ENCODE measurements at places on chromosomes 6 and 20.
A peak's percentile ranks its signal among the peaks of the same experiment; 100 is the strongest.

- DNase-seq, result peak; percentile 81
These were observed 131.6 kb downstream of the OGFRL1 start for GRCh38 chr6:71420095-71420692.

DNA sequence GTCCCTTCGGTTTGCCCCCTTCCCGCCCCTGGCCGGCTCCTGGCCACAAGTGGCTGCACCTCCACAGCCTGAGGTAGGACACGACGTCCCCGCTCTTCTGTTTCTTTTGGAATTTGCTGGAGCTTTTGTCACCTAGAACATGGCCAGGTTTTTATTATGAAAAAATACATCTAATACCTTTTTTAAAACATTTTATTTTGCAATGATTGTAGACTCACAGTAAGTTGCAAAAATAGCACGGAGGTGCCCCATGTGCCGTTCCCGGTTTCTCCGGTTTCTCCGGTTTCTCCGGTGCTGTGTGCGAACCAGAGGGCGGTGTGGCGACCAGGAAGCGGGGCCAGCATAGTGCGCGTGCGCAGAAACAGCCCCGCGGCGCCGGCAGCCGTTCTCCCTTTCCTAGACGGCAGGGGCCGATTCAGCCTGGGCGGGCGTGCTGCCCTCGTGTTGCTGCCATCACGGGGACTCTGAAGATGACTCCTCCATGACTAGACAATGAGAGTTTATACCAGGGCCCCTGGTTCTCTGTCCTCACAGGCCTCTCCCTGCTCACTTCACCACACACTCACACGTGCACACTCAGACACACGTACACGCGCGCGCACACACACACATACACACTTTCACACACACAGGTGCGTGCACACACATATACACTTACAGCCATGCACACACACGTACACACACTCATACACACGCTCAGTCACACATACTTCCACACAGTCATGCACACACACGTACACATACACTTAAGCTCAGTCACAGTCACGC lies 102.1 kb downstream of the TMEM242 start:
- DNase-seq, result peak; percentile 90

DNA sequence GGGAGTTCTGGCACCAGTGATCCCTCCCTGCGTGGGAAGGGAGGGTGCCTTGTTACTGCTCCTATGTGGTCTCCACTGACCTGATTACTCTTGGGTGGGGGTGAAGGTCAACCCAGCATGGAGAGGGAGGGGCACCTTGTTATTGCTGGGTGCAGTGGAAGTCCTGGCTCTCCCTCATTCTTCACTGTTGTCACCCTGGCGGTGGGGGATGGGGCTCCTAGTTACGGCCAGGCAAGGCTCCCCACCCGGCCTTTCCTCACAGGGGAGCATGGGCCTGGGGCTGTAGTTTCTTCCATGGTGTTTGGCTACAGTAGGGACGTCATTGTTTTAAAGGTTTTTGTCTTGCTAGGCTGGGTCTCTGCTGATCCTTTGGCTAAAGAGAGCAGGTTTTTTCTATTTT lies 40.8 kb downstream of the PACSIN1 start:
- no peak for DNase-seq

GRCh38 chr6:49540614-49541013 lies 9.9 kb upstream of the C6orf141 start:
- DNase-seq, result no peak

DNA sequence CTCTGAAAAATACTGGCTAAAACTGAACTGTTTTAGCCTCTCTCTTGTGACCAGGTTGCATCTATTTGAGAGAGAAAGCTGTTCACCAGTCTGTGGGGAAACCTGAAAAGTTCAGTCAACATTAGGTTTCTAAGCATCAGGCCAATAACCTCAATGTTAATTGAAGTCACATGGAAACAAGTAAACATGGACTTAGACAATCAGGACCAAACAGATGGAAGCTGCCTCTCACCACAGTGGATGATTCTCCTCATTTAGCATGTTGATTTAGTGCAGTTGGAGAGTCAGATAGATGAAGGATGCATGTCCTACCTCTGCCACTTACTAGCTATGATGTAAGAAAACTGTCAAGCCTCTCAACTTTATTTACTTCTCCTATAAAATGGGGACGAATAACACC lies 18.2 kb downstream of the SCGN start:
- DNase-seq, result no peak

- no peak for DNase-seq
These were observed 48.4 kb downstream of the ZFAND3 start for GRCh38 chr6:37867756-37868446.

GRCh38 chr6:54737247-54737646 lies 109.3 kb upstream of the FAM83B start:
- no peak for DNase-seq

DNA sequence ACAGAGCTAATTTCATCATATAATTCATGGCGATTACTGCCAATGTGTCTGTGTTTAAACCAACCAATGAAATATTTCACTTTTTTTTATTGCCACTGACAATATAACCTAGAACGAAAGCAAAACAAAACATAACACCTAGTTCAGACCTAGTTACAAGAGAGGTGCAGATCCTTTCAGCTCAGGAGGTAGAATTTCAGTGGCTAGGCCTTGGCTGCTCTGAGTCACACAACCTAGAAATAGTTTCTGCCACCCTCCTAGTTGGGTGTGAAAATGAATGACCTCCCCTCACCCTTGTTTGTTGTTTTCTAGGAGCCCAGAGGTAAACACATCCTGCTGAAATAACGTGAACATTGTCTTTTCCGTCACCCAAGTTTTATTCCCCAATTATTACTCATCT lies 356.3 kb downstream of the HTR1B start:
- no peak for DNase-seq

GRCh38 chr6:148455674-148456558 lies 113.3 kb downstream of the SASH1 start:
- no peak for DNase-seq

DNA sequence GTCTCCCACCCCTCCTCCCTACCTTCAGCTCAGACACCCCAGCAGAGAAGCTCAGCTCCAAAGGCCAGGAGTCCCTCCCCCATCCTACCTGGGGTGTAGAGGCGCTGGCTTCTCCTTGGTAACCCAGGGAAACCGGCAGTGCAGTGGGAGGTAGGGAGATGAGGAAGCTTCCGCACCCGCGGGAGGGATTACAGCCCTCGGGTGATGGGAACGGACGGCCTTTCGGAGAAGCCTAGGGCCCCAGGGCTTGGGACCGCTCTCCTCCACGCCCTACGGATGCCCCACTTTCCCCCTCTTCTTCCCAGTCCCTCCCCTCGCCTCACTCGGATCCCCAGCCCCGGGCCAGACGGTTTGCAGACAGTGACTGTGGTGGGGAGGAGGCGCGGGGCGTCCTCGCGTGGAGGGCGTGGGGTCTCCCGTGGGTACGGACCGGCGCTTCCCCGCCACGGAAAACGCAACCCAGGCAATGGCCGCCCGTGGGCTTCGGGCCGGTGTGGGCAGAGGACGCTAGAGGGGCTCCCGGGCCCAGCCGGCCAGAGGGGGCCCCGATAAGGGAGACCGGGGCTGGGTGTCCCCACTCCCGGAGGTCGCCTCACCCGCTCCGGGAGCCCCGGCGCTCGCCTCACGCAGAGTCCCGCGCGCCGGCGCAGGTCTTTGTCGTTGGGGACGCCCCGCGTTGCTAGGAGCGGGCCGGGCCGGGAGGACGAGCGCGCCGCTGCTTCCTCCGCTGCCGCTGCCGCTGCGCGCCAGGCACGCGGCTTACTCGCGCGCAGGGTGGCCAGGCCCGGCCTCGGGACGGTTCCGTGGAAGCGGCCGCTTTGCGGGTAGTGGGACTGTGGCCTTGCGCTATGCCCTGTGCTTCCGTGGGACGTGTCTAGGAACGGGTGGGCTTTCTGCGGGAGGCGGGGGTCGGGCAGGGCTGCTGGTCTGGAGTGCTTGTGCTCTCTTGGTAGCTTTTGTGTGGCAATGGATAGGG lies 15.8 kb downstream of the AARS2 start:
- peak; percentile 20 for DNase-seq

DNA sequence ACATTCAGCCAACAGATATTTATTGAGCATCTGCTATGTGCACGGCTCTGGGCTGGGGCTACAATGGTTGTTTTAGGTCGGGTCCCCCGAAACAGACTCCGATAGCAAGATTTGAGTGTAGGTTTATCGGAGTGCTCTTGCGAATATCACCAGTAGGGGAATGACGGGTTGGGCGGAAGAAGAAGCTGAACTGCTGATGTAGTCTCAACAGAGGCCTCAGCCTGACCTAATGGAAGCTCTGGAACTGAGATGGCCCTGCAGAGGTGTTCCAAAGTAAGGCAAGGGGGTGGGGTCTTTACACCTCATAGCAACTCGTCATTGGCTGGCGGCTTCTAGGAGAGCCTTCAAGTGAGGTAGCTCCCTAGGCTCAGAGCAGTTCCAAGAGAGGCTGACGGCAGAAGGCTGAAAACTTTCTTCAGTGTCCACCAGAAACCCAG lies 1.1 kb downstream of the L3MBTL1 start:
- peak; percentile 18 for DNase-seq

- no peak for DNase-seq
These were observed 5.6 kb downstream of the TOP1 start for GRCh38 chr20:41034239-41034638.

DNA sequence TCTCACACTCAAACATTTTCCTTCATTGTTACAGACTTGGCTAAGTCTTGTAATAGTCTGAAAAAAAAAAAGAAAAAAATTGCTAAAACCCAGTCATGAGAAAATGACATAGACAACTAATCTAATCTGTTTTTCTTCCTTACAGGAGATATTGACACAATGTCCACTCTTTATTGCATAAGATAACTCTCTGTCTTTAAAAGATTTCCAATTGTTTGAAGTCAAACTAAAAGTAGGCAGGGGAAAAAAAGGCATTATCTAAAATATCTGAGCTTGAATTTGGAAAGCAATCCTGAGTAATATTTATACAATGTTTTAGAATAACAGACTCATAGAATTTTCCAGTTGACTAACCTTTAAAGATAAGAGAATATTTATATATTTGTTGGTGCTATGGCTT lies 233.0 kb upstream of the CEP162 start:
- DNase-seq, result no peak

- DNase-seq, result no peak
These were observed 962.9 kb upstream of the SLC35B3 start for GRCh38 chr6:9398071-9398766.

DNA sequence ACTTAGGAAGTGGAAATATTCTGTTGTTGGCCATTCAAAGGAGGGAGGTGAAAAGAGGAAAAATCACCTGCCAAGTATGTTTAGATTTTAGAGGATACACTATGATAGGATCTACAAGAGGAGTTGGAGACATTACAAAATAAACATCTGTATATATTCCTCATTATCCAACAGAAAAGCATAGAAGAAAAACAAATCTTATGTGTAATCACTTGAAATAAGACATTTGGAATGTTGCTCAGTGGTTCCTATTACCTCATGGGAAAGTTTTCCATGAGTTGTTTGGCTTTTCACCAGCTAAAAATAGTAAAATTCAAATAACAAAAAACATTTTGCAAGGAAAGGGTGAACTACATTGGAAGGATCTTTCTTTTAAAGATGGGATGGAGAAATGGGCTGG lies 76.7 kb upstream of the CARMIL1 start:
- DNase-seq, result peak; percentile 44

- DNase-seq, result no peak
These were observed 156.4 kb downstream of the OR2B2 start for GRCh38 chr6:27755768-27756167.

DNA sequence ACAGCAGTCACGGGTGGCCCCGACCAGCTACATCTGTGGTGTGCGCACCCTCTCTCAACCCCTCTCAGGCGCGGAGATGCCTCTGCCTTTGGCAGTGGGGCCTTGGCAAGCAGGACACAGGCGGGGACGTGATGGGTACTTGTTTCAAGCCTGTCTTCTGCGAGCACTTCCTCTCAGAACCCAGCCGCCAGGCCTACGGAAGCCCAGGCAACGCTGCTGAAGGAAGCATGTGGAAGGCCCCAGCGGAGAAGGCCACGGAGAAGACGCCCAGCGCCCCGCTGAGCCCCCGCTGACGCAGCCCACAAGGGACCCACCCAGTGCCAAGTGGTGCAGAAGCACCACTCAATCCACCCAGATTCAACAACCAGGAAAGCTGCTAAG lies 13.0 kb downstream of the SERPINB6 start:
- DNase-seq, result no peak

DNA sequence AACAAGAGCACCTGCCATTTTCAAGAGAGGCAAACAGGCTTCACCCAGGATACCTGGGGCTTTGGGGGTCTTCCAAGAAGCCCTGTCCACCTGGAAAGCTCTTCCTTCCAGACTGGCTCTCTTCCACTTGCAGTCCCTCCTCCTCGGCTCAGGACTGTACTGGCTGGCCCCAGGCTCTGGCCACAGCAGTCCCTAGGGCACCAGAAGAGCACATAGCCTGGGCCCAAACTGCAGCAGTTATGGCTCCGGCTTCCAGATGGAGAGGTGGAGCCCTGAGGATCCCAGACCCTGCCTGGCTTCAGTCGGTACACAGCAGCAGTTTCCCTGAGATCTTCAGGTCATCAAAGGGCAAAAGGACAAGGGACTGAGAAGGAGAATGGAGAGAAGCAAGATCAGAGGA lies 1.6 kb upstream of the SLC35B2 start:
- DNase-seq, result no peak

DNA sequence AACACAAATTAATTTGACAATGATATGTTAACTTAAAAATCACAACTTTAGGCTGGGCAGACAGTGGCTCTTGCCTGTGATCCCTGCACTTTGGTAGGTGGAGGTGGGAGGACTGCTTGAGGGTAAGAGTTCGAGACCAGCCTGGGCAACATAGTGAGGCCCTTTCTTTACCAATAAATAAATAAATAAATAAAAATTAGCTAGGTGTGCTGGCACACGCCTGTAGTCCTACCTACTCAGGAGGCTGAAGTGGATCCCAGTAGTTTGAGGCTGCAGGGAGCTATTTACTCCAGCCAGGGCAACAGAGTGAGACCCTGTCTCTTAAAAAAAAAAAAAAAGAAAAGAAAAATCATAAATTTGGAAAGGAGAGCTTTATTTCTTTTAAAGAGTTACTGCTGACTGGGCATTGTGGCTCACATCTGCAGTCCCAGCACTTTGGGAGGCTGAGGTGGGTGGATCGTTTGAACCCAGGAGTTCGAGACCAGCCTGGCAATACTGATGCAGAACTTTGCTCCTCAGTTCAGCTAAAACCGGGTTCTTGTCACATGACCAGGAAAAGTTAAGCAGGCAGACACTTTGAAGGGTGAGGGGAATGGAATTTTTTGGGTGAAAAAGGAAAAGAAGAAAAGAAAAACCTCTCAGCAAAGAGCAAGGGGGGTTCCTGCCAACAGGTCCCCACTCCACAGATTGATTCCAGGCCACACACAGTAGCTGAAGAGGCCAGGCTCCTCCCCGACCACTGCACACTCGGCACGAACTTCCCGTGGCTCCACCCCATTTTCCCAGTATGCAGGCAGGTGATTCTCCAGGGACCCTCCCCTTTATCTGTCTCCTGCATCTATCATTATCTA lies 44.0 kb upstream of the DDR1 start:
- no peak for DNase-seq

- DNase-seq, result no peak
These were observed 16.7 kb upstream of the SGK2 start for GRCh38 chr20:43542161-43542560.

- DNase-seq, result no peak
These were observed 372.6 kb downstream of the UTRN start for GRCh38 chr6:144657691-144658090.

DNA sequence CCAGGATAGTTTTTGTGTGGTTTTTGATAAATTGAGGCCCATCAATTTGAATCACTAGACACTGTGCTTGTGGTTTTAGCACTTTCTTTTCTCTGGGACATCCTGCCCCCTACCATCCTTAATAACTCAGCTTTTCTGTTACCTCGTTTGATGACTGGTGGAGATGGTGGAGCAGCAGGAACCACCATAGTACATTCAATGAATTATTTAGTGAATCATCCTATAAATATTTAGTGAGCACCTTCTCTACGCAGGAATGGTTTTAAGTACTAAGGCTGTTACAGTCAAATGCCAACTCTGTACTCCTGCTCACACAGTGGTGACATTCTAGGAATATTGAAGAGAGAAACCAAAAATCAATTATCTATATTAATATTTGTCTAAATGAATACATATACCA lies 585.2 kb downstream of the HAO1 start:
- no peak for DNase-seq
